Lower leg skin (tissue), 4 donors: ENCODE measurements at places on chromosomes 1 and 21.

GRCh38 chr1:162605225-162605927 lies 26.9 kb upstream of the DDR2 start:
- no peak for DNase-seq

- DNase-seq, result no peak
Observed at GRCh38 chr1:29645586-29645985, 409.3 kb downstream of the PTPRU start.

GRCh38 chr1:169348383-169349036 lies 19.1 kb downstream of the NME7 start:
- DNase-seq, result no peak

DNA sequence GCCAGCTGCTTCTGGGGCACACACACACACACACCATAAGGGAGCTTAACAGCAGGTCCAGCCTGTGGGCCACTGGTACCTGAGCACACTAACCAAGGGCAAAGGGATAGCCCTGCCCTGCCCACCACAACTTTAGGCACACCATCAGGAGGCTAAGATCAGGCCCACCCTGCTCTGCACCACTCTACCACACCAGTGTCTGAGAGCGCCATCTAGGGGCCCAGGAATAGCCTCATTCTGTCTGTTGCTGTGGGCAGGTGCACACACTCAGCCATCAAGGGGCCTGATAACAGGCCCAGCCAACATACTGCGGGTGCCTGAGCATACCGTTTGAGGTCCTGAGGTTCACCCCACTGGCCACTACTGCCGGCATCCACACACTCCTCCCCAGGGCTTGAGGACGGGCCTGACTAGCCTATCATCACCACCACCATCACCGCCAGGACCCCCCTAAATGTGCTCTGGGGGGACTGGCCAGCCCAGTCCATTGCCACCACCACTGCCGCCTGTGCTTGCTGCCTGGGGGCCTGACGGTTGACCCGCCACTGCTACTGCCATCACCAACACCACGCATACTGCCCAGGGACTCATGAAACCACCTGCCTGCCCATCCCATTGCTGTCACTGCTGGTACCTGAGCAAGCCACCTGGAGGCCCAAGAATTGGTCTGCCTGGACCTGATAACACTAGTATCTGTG lies 31.3 kb downstream of the NSL1 start:
- DNase-seq, result no peak

DNA sequence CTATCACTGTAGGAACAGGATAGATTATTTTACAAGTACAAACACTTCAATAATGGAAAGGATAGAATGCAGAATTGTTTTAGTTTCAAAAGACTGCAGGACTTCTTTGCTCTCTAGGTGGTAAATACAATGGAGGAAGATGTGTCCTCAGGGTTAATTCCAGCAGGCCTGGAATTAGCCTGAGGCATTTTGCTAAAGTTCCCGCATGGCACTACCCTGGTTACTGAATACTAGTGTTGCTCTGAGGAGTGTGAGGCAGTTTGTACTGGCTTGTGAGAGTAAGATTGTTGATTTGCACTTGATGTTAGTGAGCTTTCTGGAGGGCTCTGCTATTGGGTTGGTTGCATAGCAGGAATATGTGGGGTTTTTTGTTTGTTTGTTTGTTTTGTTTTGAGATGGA lies 61.4 kb downstream of the FASLG start:
- DNase-seq, result no peak

GRCh38 chr1:114208714-114209113 lies 55.0 kb upstream of the SYT6 start:
- no peak for DNase-seq

DNA sequence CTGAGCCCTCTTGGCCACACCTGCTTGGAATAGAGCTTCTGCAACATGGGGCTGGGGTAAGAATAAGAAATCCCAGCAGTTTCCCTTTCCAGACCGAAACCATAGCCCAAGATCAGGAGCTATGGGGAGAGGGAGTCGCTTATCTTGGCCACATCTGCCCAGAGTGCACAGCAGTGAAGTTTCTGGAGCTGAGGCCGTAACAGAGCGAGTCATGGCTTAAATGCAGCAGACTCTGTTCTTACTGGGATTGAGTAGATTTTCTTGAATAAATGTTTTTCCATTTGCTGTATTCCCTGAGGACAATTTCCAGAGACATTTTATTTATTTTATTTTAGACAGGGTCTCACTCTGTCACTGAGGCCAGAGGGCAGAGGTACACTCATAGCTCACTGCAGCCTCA lies 33.5 kb downstream of the CFAP57 start:
- DNase-seq, result no peak

DNA sequence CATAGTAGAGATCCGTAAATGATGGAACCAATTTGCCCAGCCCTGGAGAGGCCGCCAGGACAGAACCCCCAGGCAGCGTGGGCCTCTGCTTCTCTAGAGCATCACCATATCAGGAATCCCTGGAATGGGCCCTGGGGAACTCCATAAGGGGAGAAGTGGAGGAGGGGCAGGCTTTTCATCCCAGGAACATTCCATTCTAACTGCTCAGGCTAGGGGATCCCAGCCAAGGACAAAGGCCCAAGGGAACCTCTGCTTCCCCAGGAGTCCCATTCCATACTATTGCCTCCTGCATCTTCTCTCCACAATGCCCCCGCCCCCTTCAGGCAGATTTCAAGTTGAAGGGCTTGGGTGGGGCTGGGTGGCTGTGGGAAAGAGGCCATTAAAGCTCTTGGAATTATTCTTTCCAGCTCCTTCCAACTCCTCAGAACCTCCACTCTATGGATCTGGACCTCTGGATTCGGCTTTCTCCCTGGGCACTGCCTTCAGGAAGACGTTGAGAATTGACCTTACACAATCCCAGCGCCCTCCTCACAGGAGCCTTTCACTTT lies 6.0 kb downstream of the TRNP1 start:
- DNase-seq, result no peak

DNA sequence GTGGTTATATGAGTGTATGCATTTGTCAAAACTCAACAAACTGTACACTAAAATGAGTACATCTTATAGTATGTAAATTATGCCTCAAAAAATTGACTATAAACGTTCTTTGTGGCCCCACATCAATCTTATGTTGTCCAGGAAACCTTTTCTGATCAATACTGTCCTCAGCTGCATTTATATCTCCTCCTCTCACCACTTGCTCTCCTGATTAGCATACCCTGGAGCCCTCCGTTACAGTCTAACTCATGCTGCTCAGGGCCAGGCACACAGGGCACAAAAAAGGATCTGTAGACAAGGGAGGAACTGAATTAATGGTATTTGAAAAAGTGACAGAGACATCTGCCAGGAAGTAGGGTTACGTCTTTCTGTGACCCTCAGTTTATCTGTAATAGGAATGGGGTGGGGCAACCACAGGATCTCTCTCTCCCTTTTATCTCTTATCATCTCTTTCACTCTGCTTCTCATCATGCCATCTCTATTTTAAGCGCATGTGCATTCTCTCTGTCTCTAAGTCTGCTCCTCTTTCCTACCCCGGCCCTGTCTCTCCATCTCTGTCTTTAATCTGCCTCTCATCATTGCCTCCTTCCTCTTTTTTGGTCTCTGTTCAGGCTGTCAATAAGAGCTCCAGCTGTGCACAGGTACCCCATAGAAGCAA lies 7.0 kb upstream of the TAL1 start:
- no peak for DNase-seq

DNA sequence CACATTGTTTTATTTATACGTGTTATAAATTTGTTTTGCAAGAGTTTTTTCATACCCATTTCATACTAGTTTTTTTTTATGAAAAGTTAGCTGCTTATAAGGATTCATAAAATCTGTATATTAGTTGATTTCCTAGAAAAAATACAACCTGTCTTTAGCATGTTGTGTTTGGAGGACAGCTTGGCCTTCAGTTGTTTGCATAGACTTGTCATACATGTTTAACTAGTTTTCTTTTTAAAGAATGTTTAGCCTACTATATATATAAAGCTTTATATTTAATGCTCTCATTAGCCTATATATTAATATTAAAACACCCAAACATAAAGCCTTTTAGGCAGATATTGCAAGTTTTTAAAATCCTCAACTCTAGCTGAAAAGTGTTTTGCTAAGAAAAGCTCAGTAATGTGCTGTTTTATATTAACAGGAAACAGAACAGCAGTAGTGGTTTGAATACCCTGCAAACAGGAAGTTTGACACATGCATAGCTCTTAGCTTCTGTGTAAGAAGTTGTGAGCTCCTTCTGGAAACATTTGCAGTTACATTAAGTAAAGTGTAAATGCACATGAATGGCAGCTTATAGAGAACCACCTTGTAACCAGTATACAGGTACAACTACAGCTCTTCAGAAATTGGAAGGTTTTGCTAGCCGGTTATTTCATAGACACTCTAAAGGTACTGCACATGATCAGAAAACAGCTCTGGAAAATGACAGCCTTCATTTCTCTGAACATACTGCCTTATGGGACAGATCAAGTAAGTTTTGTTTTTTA lies at the start of gene PRKACB:
TSS of gene PRKACB (plus strand) at position 476 of the 770 bp plus-strand sequence. CDS start at position 567, 91 bp downstream.
- DNase-seq, result no peak

- DNase-seq, result no peak
Observed at GRCh38 chr21:14737922-14738321, 191.8 kb upstream of the SAMSN1 start.

- DNase-seq, result no peak
Observed at GRCh38 chr1:214719207-214719606, 116.2 kb downstream of the CENPF start.

- DNase-seq, result no peak
Observed at GRCh38 chr1:116243333-116244054, 129.6 kb upstream of the ATP1A1 start.

DNA sequence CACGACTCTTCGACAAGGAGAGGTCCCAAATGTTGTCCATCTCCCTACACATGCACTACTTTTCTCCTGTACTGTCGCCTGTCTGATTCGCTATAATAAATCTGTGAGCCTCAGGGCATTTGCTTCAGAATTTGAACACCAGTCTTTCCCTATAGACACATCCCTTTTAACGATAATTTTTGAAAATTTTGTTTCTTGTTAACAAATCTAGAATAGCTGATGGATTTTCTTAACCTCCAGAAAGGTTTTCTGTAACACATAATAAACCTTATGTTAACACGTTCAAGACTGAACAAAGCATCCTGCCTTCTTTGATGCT lies 704 bp downstream of the CAPZA1 start:
- no peak for DNase-seq

DNA sequence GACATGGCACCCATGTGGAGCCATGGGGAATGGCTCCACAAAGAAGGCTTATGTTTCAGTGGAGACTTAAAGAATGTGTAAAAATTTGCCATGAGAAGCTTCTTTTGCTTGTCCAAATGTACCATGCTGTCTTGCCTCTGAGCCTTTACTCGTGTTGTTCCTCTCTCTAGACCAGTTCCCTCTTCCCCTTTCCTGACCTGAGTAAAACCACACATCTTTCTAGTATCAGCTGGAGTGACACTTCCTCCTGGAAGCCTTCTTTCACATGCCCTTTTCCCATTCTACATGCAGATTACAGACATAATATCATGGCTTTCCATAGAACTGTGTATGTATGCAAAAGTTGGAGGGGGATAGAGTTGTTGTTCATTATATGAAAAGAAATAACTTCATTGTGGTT lies 13.6 kb upstream of the GPX7 start:
- DNase-seq, result no peak

DNA sequence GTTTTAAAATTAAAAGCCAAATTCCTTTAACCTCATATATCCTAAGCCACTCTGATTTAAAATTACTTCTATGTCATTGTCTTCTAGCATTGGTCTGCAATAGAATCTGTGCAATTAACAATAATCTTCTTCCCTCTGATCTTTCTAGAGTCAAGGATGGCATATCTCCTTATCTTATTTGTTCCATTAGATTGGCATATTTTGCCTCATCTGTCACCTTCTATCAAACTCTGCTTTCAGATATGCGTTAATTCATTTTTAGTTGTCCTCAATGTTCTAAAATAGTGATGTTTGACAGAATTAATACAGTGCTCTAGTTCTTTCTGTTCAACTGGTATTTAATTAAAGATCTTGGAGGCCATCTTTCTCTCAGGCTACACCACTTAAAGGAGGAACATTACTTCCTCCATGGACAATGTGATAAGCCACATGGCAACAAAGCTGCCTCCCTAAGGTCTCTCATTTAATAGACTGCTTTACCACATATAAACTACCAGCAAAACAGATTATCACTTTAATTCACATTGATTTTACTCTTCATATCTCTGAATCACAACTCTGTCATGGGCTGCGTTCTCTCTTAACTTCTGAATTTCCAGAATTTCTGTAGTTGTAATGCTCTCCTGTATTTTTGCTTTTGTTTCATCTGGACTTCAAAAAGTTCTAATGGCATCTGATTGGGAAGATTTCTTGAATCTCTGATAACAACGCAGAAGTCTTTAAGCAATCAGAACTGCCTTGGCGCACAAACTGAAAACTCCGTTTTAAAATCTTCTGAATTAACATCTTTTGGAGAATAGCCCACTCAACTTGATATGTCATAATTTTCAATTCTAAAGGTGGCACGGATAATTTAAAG lies 2.8 kb downstream of the NRIP1 start:
- no peak for DNase-seq

DNA sequence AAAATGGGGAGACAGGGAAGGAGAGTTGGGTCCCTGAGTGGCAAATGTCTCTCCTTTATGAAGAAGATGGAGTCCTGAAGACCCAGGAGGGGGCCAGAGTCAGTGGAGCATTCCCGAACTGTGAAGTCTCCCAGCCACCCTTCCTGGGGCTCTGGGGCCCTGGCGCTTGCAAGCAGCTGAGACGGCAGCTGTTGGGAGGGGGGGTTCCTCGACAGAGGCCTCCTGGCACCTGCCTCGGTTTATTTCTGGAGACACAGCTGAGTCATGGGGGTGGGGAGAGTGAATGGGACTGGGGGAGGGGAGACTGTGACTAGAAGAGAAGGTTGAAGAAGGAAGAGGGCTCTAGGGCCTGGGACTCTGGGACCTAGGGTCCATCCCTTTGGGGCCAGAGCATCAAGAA lies 14.0 kb downstream of the NES start:
- DNase-seq, result no peak
